ENCODE measurements at places on chromosomes 11 and 22.

GRCh38 chr22:44516841-44517240 is 18.8 kb upstream of the RTL6 start:
- no peak for DNase-seq

DNA sequence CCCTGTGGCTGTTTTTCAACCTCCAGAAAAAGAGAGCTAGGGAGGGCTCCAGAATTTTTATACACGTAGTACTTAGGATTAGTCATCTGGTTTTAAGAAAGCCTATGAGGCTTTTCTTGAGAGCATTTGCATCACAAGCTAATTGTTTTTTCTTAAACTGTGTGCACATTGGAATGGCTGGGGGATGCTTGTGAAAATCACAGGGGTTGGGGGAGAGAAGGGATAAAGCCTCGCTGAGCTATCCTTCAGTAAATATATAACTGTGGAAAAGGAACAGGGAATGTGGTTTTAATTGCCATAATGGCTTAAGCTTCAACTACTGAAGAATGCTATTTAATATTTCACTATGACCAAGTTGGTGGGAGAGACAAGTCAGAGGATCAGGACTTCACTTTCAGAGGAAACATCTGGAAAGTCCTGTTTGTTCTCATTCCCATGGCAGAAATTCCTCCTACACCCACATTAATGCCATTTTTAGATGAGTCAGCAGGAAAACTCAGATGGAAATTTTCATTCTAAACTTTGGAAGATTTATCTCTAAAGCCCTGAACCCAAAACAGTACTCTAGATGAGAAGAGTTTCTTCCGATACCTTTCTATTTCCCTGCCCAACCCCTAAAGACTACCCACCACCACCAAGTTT is 591.3 kb downstream of the LRRC4C start:
- DNase-seq, result no peak

DNA sequence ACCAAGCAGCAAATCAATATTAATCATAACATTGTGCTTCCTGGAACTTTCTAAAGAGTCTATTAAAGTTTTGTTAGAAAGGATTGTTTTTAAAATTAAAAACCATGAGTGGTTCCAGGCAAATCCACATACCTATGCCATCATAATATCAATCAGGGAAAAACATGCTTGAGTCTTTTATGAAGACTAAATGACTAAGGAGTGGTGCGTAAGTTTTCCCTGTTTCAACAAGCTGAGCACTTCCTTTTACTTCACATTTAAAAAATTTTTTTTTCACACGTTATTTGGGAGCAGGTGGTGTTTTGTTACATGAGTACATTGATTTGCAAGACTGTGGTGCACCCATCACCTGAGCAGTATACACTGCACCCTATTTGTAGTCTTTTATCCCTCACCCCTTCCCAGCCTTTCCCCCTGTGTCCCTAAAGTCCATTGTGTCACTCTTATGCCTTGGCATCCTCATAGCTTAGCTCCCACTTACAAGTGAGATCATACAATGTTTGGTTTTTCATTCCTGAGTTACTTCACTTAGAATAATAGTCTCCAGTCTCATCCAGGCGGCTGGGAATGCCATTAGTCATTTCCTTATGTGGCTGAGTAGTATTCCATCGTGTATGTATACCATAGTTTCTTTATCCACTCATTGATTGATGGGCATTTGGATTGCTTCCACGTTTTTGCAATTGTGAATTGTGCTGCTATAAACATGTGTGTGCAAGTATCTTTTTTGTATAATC is 1190.3 kb upstream of the RAG2 start:
- DNase-seq, result no peak

GRCh38 chr11:31110830-31111229 is 258.7 kb downstream of the DCDC1 start:
- no peak for DNase-seq

GRCh38 chr11:113021111-113021510 is 59.9 kb downstream of the NCAM1 start:
- DNase-seq, result no peak

- no peak for DNase-seq
Measured at GRCh38 chr11:59284773-59285129, 72.0 kb upstream of the MPEG1 start.

- DNase-seq, result no peak
Measured at GRCh38 chr11:83715927-83716535, 429.9 kb upstream of the CCDC90B start.

DNA sequence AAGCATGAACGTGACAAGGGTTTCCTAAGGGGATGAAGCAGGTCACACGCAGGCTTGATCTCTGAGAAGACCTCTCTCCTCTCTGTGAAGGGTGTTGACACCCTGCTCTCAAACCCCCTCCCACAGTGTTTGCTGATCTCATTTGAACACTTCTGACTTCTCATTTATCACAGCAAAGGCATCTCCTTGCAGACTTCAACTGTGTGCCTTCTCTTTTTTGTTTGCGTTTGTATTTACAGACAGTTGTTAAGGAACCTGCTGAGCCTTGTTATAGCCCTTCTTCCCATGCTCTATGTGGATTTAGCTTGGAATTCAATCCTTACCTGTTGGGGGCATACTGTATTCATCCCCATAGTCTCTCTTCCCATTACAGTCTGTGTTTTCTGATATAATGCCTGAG is 206.5 kb downstream of the NELL1 start:
- no peak for DNase-seq

DNA sequence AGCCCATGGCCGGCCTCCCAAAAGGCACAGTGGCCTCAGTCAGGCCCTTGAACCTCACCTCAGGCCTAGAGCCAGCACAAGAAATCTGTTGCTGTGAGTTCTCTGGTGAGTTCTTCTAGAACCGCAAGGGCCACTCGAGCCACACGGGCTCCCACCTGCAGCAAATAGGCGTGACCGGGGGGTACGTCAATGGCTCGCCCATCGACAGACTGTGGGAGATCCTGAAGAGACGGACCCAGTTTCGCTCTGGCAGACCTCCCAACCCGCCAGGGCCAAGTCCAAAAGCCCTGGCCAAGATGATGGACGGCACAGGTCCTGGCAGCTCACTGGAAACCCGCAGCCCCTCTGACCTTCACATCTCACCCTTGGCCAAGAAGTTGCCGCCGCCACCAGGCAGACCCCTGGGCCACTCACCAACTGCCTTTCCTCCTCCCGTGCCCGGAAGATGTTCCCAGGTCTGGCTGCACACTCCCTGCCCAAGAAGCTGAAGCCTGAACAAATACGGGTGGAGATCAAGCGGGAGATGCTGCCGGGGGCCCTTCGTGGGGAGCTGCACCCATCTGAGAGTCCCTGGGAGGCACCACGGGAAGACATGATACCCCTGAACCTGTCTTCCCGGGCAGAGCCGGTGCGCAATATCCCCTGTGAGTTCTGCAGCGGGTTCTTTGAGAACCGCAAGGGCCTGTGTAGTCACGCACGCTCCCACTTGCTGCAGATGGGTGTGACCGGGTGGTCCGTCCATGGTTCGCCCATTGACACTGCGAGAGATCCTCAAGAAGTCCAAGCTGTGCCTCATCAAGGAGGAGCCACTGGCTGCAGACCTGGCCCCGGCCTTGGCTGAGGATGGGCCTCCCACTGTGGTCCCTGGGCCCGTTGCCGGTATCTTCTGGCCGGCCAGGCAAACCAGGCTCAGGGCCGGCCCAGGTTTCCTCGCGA is 544.2 kb upstream of the CCDC179 start:
- no peak for DNase-seq

- DNase-seq, result no peak
Measured at GRCh38 chr22:20523086-20523983, 15.9 kb downstream of the MED15 start.

GRCh38 chr11:48125866-48126265 is 90.7 kb upstream of the OR4B1 start:
- no peak for DNase-seq

DNA sequence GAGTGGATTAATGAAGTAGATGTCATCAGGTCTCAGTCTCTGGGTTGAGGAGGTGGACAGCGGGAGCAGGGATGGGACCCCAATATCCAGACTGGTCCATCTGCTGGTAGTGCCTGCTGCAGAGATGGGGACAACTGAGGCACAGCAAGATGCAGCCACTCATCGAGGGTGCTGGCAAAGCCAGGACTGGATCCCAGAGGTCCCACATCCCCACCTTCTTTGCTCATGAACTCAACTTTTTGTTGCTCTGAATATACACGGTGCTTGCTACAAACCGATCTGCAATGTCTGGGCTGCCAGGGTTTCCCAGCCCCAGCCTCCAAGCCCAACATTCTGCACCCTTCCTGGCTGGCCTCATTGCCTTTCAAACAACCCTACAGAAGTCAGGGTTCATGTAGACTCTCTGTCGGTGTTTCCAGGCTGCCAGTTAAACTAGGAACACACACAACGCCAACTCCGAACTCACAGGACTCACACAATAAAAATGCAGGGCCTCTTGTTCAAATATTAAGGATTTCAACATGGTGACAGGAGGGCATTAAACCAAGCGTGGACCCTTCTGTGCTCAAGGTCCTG is 168.2 kb downstream of the MN1 start:
- no peak for DNase-seq

GRCh38 chr11:90192869-90193582 is 29.8 kb downstream of the CHORDC1 start:
- DNase-seq, result no peak

DNA sequence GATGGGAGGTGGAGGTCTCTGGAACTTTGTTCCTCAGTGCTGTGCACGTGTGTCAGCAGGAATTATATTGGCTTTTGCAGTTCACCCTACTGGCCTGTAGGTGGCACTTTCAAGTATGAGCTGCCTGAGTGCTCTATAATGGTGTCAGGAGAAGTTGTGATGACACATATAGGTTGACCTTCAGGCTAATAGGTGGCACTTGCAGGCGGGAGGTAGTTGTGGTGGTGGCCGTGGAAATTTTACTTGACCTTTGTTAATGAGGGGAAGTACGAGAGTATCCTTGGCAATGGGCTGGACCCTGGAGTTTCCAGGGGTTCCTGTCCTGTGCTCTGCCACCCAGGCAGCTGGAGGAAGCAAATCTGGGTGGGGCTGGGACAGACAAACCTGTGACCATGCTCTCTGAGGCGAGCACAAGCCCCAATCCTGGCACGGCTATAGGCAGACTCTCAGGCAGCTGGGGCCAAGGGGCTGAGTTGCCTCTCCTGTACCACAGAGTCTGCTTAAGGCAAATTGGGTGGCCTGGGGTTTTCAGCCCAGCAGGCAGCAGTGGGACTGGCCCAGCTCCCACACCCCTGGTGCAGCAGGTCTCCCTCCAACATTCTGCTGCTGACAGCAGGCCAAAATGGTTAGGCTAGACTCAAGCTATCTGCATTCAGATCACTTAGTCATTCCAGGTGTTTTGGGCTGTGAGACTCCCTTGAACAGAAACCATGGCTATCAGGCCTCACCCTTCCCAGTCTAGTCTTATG is 147.5 kb upstream of the CTSC start:
- peak; percentile 28 for DNase-seq

GRCh38 chr11:33616552-33616951 is 84.1 kb downstream of the C11orf91 start:
- DNase-seq, result no peak

- DNase-seq, result no peak
Measured at GRCh38 chr11:74307434-74307833, 4.0 kb downstream of the P4HA3 start.

DNA sequence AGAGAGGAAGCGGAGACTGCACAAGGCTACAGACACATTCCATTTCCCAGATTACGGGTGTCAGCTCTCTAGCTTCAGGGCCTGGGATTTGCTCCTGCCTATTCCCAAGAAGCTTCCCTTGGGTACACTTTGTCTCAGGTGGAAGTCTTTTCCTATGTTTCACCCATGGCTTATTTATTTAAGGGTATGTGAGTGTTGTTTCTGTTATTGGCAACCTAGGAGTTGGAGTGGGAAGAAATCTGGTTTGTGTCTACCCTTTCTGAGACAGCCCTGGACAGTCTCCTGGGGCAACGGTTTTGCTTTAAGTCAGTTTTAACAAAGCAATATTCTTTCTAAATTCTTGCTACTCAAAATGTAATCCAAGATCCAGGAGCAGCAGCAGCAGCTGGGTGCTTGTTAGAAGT is 127.0 kb downstream of the MICAL2 start:
- DNase-seq, result no peak

DNA sequence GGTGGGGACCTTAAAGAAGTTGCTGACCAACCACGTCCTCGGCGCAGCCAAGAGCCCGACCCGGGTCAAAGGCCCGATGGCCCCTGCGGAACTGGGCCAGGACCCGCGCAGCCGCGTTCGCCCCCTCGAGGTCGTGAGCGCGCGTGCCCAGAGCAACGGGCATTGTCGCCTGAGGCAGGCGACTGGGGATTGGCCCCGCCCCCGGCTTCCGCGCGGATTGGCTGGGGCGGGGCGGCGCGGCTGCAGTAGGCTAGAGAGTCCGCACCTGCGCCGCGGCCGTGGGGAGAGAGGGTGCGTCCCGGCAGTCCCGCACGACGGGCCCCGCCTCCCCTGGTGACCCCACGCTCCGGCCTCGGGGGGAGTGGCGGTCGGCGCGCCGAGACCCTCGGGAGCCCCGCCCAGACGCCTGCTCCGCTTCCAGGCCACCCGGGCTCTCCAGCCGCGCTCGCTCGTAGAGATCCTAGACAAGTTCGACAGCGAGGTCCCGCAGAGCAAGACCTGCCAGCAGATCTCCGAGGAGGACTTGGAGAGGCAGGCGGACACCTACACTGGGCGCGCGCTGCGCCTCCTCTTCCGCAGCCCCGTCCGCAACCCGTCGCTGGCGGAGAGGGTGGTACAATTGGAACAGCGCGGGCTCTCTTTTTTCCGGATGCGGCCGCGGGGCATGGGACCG is 8.3 kb upstream of the PPIL2 start:
- DNase-seq, result peak; percentile 76

Measured in stimulated activated CD4-positive, alpha-beta T cell treated with anti-CD3 and anti-CD28 coated beads, Interleukin-12 subunit alpha, Interleukin-12 subunit beta, amount 100 ng/mL, for 24 hours (primary cell).